ENCODE measurements at places on chromosomes 1 and 21.

- no peak for DNase-seq
Measured at GRCh38 chr21:26212220-26212619, 41.6 kb upstream of the APP start.

DNA sequence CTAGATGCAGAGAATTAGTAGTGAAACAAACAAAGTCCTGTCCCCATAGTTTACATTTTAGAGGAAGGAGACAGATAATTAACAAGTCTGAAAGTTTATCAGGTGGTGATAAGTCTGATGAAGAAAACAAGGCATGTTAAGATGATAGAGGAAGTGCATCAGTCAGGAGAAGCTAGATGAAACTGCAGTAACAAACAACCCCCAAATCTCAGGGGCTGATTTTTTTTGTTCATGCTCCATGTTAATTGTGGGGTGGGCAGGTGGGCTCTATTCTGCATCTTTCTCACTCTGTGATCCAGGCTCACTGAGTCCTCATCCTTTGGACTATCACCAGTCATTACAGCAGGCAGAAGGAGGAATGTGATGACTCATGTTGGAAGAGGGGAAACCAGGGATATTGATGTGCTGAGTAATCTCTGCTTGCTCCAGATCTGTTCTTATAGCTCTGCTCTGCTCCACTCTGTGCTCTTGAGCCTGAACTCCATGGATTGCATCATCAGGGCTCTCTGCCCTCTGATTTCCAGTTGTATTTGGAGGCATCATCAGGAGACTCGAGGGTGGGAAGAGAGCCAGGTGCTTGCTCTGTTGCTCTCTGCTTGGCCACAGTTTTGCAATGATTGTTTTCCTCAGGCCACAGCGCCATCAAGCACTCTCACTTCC is 166.9 kb downstream of the IER5 start:
- no peak for DNase-seq

- no peak for DNase-seq
Measured at GRCh38 chr1:36831186-36831810, 203.0 kb downstream of the GRIK3 start.

DNA sequence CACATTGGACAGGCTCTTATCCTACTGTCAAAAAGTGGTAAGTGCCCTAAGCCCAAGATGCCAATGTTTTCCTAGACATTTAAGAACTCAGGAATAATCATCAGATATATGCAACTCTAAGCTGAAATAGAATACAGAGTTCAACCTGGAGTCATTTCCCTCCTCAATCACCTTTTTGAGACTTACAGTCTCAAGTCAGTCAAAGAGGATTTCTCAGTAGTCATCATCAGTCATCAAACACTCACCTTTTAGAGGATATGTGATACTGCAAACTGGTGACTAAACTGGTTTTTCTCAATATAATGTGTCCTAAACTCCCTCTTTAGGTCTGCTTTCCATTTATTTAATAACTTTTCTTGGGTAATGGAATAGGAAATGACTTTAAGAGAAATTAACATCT is 145.3 kb upstream of the ADAMTS5 start:
- DNase-seq, result no peak

DNA sequence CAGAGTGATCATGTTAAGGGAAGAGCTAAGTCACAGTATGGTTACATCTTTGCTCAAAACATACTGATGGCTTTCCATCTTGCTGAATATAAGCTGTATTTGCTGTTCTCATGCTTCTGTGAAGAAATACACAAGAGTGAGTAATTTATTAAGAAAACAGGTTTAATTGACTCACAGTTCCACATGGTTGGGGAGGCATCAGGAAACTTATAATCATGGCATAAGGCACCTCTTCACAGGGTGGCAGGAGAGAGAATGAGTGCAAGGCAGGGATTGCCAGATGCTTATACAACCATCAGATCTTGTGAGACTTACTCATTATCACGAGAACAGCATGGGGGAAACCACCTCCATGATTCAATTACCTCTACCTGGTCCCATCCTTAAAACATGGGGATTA is 24.4 kb upstream of the RGS5 start:
- DNase-seq, result no peak

DNA sequence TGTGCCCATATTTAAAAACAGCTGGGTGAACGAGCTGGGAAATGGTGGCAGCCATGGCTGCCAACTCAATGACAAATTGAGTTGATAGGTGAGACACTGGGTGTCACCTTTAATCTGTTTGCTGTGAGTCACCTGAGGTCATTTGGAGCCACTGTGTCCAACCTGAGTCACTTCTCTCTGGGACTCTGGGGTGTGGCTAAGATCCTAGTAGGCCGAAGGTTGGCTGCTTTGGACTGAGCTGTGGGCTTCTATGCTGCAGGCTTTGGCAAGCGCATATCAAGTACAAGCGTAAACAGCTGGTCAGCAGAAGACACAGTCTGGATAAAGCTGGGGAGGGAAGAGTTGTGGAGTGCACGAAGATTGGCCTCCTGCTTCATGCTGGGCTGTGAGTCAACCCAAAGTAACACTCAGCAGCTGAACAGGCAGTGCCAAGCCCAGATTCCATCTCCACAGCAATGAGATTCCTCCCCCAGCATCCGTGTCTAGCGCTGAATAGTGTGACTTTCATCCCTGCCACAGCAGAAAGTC is 24.0 kb downstream of the TEX35 start:
- DNase-seq, result no peak

DNA sequence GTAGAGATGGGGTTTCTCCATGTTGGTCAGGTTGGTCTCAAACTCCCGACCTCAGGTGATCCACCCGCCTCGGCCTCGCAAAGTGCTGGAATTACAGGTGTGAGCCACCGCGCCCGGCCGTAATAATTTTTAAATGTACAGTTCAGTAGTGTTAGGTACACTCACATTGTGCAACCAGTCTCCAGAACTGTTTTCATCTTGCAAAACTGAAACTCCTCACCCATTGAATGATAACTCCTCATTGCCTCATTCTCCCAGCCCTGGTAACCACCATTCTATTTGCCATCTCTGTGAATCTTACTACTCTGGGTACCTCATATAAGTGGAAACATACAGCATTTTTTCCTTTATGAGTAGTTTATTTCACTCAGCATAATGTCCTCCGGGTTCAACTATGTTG is 3.4 kb downstream of the NLRP3 start:
- no peak for DNase-seq

DNA sequence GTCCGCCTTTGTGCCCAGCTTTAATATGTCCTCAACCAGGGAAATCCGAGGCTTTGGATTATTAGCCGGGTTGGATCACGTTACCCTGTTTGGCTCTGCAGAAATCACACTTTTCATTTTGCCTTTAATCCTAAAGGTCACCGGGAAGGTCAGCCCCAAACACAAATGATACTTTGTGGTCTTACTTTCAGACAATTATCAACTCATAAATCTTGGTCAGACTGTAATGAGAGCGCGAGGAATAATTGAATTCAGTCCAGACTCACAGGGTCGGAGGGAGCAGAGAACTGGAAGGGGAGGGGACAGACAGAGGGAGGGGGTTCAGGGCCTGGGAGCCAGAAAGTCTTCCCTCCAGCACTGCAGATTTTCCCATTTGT is 91.7 kb upstream of the NFIA start:
- DNase-seq, result no peak

DNA sequence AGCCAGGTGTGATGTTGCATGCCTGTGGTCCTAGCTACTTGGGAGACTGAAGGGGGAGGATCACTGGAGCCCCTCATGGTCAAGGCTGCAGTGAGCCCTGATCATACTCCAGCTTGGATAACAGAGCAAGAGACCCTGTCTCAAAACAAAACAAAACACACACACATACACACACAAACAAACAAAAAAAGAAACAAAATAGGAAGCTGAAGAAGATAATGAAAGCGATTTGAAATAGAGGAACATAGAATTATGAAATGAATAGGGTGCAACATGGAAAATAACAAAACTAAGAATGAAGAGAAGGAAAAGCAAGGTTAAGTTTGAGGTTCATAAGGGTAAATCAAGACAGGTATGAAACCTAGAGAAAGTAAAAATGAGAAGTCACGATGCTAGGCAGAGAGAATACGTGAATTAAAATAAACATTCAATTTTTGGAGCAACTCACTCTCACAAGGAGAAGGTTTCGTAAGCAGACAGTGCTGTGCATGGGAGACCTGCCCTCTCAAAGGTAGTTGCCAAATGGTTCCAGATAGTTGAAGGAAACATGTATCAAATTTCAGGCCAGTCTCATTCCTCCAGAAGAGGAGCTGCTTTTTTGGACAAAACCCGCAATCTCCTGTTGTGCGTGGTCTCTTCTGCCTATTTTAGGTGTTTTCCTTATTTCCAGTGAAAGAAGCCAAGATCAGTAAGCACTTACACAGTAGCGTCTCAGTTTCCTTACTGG is 3.3 kb downstream of the CD46 start:
- DNase-seq, result no peak

DNA sequence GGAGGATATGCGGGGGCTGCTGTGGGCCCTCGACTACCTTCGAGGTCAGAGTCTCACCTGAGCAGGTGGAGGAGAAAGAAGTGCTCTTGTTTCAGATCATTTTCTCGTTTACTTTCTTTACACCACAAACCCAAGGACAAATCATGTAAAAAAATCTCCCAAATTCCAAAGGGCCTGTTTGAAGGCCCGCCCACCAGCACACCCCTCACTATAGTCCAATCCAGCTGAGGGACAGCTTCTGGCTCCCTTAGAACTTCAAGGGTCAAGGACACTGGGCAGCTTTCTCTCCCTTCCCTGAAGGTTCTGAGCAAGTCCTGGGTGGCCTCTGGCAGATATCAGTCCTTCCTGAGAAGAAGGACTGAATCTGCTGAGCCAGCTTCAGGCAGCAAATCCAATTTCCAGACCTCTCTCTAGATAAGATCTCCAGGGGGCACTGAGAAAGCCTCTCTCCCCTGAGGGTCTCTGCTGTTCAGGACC is 5.5 kb downstream of the STK40 start:
- DNase-seq, result no peak

GRCh38 chr1:58727364-58727763 is 27.5 kb upstream of the MYSM1 start:
- DNase-seq, result no peak

DNA sequence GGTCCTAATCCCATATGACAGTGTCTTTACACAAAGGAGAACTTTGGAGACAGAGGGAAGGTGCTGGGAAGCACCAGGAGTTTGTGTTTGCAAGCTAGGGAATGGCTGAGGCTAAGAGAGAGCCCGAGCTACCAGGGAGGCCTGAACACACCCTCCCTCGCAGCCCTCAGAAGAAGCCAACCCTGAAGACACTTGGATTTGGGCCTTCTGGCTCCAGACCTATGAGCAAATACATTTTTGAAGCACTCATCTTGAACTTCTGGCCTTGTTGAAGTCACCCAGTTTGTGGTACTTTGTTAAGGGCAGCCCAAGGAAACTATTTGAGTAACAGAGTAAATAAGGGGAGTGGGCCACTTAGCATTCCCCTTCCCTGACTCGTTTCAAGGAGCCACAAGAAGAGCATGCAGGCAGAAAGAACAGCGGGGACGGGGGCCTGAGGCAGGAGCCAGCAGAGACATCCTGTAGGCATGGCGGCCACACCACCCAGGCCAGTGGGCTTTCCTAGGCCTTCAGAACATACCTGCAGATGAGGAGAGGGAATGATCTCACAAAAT is 13.2 kb upstream of the QSOX1 start:
- no peak for DNase-seq

DNA sequence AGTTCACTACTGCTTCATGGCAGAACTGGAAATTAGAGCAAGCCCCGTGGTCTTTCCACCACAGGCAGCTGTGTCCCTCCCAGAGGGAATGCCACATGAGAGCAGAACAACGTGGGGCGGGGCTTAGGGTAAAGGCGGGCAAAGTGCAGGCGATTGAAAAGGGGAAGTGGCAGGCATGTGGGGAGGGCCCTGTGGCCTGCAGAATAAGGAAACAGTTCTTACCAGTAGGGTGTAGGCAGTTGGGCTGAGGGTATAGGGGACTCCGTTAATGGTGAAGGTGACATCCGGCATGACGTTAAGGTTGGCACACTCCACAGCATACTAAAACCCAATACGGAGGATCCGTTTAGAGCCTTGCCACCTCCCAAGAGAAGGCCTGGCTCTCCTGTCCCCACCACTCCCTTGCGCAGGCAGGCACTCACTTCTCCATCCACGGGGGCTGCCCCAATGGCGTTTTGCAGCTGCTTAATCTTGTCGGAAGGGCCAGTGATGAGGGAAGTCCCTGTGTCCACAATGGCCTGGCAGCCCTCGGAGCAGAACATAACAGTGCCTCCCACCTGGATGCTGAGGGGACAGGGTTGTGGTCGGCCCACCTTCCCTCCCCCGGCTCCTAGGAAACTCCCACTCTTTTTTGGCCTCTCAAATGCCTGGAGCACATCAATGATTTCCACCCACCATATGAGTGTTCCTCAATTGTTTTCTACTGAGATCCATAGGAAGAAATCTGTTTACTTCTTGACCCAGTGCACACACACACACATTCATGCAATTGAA is 9.1 kb upstream of the RAB7B start:
- DNase-seq, result no peak

- no peak for DNase-seq
Measured at GRCh38 chr1:84442256-84442655, 36.8 kb upstream of the RPF1 start.

GRCh38 chr1:39378377-39378776 is 113.1 kb upstream of the BMP8A start:
- no peak for DNase-seq

DNA sequence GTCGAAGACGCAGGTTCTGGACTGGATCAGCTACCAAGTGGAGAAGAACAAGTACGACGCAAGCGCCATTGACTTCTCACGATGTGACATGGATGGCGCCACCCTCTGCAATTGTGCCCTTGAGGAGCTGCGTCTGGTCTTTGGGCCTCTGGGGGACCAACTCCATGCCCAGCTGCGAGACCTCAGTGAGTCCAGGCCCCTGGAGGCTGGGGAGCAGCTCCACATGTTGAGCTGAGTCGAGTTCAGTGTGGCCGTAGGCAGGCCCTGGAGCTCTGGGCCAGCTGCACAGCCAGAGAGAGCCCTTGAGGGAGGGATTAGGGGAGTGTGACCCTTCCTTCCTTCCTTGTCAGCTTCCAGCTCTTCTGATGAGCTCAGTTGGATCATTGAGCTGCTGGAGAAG is 1.6 kb downstream of the ELF3 start:
- no peak for DNase-seq

- no peak for DNase-seq
Measured at GRCh38 chr1:7454052-7454815, 316.9 kb upstream of the VAMP3 start.

DNA sequence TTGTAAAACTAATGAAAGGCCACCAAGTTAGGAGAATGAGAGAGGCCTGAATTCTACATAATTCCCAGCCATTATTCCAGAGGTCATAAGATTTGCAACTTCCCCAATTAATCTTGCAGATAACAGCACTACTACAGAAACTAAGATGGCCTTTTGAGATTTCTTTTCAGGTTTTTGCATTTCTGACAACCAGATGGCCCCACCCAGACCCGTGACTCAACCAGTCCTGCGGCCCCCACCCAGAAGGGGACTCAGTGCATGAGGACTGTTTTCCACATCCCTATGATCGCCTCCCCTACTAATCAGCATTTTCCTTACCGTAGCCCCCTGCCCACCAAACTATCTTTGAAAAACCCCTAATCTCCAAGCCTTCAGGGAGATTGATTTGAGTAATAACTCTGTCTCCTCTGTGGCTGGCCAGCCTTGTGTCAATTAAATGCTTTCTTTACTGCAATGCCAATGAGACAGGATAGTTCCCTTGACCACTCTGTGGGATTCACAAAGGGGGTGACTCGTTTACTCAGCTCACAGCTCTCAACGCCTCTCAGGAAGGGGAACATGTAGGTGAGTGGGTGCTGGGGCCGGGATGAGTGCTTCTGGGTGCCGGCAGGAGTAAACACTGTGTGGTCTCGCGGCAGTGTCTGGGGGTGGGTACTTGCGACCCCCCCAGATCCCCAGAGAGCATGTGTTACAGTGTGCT is 10.5 kb upstream of the CNIH3 start:
- DNase-seq, result no peak

Data from stimulated activated CD4-positive, alpha-beta T cell treated with anti-CD3 and anti-CD28 coated beads, Interleukin-15, amount 100 ng/mL, for 48 hours (primary cell).